ENCODE measurements at places on chromosomes 11 and 22.

- DNase-seq: no peak
These were observed 5.8 kb downstream of the MAPK8IP2 start for GRCh38 chr22:50606165-50606945.

DNA sequence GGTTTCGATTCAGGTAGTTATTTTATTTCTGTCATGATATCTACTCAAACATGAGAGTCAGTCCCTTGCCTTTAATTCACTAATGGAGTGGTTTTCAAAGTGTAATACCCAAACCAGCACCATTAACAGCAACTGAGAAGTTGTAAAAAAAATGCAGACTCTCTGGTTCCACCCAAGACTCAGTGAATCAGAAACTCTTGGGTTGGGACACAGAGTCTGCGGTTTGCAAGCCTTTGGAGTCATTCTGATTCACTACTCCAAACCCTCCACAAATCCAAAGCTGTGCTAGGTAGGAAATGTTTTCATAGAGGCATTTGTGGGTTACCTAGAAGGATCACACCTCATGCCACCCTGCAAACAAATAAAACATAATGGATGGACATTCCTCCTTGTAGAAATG is 340.1 kb downstream of the NTM start:
- no peak for DNase-seq

GRCh38 chr11:61628662-61628970 is 47.7 kb upstream of the SYT7 start:
- no peak for DNase-seq

GRCh38 chr11:63146581-63146980 is 2.6 kb upstream of the SLC22A24 start:
- no peak for DNase-seq

DNA sequence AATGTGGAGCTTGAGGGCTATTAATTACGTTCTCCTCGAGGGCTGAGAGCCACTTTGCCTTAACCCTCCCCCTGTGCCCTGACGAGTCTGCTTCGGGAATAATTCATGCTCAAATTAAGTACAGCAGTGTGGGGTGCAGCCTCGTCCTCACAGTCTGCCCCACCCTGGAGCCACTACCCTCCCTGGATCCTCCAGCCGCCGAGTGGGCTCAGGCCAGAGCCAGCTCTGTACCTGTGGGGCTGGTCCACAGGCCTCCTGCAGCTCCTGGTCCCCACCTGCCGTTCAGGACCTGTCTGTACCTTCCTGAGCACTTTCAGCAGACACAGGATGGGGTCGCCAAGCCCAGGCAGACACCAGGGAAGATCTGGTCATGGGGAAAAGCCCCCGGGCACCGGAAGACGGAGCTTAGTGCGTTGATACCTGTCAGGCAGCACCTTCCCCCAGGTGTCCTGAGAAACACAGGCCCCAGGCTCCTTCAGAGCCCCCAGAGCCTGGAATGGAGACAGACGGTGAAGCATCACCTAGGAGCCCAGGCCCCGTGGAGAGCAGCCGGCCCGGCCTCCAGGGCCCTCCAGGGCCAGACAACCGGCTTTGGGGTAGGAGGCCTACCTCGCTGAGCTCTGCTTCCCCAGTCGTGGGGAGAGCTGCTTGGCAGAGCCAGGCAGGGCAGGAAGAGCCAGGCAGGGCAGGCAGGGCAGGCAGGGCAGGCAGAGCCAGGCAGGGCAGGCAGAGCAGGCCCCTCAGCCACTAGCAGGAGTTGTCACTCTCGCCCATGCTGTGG is 9.7 kb downstream of the TSPAN32 start:
- no peak for DNase-seq

DNA sequence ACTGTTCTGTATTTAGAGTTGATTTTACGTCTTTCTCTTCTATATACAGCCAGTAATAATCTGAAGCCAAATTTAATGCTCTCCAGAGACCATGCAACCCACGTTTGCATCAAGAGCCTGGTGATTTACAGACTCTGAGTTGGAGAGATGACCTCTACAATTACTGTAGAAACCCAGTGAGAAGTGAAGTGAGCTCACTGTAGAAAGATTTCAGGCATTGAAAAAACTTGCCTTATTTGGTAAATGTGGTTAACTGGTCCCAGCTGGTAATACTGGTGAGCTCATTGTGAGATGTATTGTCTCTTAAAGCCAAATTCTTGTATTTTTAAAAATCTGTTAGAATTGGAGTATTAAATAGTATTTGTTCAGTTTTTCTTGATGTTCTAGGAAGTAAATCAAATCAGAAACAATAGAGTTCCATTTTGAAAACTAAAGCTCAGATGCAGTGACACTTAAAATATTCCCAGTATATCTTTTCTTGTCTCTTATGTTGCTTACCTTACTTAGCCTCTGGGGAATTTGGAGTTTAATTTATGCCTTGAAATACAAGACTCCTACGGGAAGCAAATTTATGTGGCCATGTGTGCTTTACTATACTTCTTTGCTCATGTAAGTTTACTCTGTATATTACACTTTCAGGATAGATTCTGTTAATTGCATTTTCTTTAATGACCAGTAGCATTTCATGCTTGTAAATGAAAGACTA is 189.9 kb downstream of the ARHGAP42 start:
- DNase-seq: no peak

DNA sequence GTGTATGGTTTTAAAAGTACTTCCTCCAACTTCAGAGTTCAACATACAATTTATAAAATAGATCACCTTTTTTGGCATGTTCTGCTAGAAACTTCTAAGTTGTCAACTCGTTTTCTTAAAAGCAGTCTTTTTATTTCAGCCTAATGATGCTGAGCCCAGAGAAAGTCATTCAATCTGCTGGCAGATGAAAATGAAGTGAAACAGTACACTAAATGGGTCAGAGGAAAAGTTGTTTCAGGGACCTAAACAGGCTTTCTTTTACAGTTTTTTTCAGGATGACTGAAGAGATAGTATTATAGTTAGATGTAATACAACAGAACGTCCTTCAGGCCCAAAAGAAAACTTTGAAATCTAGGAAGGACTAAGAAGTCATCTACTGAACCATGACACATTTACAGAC is 842.7 kb upstream of the CCDC90B start:
- no peak for DNase-seq

GRCh38 chr11:61000426-61000825 is 28.9 kb downstream of the CD6 start:
- DNase-seq: no peak

GRCh38 chr11:3215346-3216026 is 3.1 kb downstream of the MRGPRG start:
- no peak for DNase-seq

GRCh38 chr11:106087815-106088435 is 10.5 kb downstream of the AASDHPPT start:
- no peak for DNase-seq

DNA sequence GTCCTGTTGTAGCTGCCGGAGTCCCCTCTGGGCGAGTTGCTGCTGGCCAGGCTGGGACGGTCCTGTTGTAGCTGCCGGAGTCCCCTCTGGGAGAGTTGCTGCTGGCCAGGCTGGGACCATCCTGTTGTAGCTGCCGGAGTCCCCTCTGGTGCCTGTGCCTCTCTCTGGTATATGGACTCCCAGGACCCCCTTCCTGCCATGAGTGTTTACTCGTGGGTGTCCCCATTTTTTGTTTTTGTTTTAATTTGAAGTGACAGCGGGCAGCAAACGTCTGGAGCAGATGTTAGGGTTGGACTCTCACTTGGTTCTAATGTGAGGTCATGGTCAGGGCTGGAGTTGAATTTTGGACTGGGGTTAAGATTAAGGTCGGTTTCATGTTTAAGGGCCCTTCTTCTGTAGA is 14.2 kb downstream of the SHANK3 start:
- DNase-seq: no peak

DNA sequence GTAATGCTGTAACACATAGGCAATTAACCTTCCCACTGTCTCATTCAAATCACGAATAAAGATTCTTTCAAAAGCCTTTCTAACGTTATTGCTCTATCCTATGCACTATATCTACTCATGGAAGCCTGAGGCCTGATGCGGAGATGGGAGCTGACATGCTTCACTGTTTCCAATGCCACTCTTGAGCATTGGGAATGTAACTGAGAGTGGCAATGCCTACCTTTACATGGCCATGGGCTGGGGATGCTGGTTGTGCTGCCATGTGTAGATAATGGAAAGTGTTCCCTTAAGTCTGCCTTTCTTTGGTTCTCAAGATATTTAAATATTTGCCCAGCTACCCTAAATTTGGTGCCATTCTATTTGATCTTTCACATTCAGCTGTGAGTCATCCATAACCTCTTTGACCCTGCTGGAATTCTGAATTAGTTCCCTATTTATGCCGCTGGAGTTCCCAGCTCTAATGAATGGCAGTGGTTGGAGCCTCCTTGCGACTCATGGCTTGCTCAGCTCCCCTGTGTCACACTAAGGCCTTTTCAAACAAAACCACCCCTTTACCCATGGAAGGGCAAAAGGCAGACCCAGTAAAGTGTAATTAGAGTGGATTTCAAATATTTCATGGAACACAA is 21.4 kb upstream of the DKK3 start:
- DNase-seq: no peak

- DNase-seq: no peak
These were observed 133.8 kb downstream of the BRD1 start for GRCh38 chr22:49693848-49694247.

GRCh38 chr11:1829039-1829820 is 5.6 kb upstream of the SYT8 start:
- DNase-seq: no peak

DNA sequence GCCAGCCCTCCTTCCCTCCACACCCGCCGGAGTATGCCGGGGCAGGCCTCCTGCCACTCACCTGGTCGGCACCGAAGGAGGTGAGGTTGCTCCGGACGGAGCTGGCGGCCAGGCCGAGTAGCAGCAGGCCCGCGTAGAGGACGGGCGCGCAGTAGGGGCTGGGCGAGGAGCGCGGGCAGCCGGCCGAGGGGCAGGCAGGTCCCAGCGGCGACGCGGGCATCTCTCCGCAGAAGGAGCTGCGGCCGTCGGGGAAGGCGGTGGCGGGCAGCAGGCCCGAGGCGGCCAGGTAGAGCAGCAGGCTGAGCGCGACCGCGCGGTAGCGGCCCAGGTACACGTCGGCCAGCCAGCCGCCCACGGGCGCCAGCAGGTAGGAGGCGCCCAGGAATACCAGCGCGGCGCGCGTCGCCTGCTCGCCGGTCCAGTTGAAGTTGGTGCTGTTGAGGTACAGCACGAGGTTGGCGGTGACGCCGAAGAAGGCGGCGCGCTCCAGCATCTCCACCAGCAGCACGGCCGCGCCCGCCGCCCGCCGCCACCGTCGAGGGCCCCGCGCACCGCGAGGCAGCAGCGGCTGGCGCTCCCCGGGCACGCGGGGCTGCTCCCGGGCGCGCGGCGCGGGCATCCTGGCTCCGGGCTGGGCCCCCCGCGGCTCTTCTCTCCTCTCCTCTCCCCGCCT is 907 bp downstream of the SLC15A3 start:
- no peak for DNase-seq

- DNase-seq: no peak
These were observed 11.1 kb downstream of the APOL5 start for GRCh38 chr22:35728639-35729308.

- DNase-seq: no peak
These were observed 128.8 kb downstream of the SGSM3 start for GRCh38 chr22:40499209-40499623.

DNA sequence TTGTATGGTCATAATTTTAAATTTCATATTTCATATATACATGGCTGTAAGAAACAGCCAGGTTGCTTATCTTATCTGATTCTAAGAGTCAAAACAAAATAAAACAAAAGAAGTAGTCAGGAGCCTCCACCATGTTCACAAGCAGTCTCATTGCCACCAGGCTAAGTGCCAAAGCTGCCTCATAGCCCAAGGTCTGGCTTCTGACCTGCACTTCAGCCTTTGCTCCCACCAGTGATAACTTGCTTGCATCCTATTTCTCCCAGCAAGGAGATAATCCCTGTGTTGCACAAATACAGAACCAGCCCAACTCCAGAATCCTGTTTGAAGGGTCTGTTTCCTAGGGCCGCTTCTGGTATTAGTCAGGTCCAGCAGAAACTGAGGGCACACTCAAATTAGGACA is 53.9 kb upstream of the TSKU start:
- no peak for DNase-seq

- DNase-seq: no peak
These were observed 709.3 kb upstream of the CCDC179 start for GRCh38 chr11:23569547-23569946.

- DNase-seq: no peak
These were observed 130.6 kb downstream of the ST3GAL4 start for GRCh38 chr11:126485986-126486635.

DNA sequence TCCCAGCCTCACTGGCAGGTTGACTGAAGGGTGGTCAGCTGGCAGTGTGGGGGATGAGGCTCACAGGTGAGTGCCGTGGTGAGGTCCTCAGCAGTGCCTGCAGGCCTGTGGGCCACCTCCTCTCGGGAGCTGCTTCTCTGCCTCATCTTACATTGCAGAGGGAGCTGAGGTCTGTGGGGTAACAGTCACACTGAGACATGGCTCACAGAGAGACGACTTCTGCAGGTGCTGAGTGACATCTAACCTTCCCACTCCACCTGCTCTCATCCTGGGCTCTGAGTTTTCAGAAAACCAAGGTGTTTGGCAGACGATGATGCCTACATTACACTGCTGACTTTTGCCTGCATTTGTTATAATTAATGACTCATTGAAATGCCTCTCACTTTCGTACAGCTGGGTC is 8.8 kb upstream of the SLC5A1 start:
- DNase-seq: no peak

DNA sequence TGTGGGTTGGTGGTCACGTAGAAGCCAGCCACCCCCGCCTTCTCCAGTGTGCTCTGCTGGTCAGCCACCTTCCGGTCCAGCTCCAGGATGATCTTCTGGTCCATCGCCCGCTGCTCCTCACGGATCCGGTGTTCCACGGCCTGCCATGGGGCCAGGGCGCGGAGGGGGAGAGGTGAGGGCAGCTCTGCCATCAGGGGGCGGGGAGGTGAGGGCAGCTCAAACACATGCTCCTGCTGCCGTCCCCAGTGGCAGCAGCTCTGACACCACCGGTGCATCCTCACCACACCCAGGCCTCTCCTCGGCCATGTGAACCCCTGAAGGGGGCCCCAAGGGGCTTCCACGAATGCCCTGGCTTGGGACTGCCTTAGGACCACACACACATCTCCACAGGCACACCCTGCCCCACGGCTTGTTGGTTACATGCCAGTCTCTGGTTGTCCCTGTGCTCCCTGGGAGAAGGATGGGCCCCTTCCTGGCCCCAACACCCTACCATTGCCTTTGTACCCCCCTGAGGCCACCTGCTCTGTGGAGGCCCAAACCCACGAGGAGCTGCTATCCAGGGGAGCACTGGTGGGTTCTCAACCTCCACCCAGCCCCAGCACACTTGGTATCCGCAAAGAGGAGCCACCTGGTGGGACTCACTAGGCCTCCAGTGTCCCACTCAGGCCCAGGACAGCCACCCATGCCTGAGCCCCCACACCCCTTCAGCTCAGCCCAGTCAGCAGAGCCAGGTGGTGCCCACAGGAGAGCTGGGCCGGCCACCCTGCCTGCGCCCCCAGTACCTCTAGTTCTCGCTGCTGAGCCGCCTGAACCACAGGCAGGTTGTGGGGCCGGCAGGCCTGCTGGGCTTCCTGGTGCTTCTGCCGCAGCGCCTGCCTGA is 4.3 kb downstream of the DGCR6L start:
- no peak for DNase-seq

DNA sequence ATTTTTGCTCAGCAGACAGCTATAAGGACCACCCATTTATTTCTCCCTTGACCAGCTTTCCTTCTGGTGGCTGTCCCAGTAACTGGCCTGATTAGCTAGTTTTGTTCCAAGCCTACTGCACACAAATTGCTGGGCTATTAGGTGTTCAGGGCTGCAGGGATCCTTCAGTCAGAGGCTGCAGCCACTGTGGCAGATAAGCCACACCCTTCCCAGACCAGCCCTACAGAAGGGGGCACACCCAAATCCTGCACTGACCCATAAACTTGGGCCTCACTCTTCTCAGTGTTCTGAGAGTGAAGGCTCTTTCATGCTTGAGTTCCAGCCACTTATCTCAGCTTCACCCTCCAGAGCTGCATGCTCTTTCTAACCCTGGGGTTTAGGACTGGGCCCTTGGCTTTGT is 200.0 kb downstream of the AASDHPPT start:
- DNase-seq: no peak
